ENCODE measurements at places on chromosomes 11 and 22.

DNA sequence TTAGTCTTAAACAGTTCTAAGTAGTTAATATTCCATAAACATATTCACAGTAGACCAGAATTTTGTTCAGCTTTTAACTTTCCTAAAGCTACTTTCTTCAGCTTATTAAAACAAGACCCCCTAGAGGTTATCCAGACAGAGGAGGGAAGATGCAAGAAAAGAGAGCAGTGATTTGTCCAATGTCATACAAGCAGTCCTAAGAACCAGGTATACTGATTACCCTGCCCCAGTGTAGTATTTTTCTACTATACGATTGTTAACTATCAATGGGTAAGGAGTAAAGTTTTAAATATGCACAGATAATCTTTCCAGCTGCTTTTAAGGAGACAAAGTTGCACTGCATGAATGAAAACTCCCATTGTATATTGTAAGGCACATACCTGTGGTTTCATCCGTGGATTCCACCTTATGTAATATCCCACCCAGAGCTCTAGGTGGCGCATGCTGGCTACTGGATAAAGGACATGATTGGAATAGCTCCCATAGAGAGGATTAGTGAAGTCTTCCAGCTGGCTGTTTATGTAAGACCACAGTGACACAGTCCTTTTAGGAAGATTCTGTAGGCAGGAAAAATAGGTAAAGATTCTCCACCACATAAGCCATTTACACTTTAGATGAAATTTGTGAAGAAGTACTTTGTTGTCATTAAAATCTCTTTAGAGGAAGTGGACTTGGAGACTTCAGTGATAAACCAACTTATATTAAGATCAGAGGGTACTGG, 45.6 kb downstream of the CEP57 start:
- DNase-seq, result peak; percentile 78

- no peak for DNase-seq
These were observed 100.3 kb upstream of the PITPNB start for GRCh38 chr22:28019360-28019759.

DNA sequence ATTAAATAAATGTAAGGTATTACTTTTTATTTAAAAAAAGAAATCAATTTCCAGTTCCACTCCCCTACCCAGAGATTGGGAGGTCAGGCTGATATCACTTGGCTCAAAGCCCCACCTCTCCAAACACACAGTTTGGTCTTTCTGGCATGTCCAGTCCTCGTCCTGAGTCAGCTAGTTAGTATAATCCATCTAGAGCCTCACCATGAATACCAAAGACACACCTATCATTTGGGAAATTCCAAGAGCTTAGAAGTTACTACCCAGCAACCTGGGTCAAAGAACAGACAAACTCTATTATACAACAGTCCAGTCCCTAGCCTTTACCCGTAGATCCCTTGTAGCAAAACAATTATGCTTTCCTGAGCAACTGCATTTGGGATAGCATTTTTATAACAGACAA, 9.4 kb downstream of the TREH start:
- no peak for DNase-seq

DNA sequence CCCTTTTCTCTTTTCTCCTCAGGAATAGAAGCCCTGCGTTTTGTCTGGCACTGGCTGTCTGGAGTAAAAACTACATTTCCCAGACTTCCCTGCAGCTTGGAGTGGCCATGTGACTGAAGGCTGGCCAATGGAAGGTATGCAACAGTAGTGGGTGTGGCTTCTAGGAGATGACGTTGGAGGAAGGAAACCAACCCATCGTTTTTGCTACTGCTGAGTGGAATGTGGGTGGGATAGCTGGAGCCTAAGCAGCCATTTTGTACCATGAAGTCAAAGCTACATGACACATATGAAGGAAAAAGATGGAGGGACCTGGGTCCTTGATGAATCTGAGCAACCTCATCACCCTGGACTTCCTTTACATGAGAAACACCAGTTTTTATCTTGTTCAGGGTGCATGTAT, 19.6 kb downstream of the FGF3 start:
- peak; percentile 52 for DNase-seq

DNA sequence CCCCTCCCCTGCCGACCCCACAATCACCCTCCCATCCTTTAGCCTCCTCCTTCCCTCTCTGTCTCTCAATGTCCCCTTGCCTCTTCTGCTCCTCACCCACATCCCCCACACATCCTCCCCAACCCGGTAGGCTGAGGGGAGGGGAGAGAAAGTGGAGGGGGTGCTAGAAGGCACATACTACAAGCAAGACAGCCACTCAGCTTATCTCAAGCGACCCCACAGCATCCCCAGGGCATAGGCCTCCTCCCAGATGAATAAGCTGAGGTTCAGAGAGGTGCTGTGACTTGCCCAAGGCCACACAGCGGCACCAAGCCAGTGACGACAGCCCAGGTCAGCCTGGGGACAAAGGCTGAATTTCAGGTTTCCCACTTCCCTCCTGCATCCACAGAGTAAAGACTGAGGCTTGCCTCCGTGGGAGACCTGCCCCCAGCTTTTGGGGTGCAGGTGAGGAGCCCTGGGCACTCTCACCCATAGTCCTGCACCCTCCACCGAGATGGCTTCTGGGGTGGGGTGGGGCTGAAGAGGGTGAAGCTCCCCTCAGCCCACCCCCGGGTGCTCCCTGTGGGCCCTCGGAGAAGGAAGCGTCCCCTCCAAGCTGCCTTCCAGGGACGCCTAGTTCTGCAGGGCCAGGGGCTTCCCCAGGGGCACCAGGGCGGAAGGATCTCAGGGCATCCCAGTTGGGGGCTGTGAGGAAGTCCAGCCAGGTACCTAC, 511 bp downstream of the RAC2 start:
- no peak for DNase-seq

- DNase-seq, result no peak
These were observed 26.9 kb downstream of the MACROD1 start for GRCh38 chr11:64139049-64139448.

GRCh38 chr22:22720201-22720723, 75.8 kb downstream of the GGTLC2 start:
- no peak for DNase-seq

DNA sequence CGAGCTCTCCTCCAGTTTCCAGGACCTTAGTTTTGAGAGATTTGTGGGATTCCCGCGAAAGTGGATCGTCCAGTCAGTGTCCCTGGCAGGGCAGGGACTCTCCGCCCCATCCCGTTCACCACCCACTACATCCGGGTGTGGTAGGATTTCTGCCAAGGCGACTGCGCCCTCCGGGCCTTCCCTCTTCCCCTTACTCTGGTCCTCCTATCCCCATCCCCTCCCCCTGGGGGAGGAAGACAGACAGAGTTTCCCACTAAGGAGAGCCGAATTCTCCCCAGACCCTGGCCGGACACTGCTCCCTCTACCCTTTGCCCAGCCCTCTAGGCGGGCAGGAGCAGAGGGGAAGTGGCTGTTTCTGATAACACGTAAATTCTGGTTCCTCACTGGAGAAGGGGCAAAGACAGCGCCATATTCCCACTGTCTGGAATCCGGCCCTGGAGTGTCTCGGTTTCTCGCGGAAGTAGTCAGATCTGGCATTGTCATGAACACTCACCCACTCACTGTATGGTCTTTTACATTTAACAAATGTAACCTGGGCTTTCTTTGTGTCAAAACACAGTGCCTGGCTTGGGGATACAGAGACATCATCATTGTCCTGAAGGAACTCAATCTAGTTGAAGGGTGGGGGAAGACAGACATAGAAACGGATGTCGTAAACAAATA, 1.1 kb upstream of the NECTIN1 start:
- DNase-seq, result peak; percentile 67

- no peak for DNase-seq
These were observed 8.0 kb upstream of the RAB38 start for GRCh38 chr11:88183233-88183632.

- DNase-seq, result no peak
These were observed 111.9 kb downstream of the MED15 start for GRCh38 chr22:20619045-20619892.

DNA sequence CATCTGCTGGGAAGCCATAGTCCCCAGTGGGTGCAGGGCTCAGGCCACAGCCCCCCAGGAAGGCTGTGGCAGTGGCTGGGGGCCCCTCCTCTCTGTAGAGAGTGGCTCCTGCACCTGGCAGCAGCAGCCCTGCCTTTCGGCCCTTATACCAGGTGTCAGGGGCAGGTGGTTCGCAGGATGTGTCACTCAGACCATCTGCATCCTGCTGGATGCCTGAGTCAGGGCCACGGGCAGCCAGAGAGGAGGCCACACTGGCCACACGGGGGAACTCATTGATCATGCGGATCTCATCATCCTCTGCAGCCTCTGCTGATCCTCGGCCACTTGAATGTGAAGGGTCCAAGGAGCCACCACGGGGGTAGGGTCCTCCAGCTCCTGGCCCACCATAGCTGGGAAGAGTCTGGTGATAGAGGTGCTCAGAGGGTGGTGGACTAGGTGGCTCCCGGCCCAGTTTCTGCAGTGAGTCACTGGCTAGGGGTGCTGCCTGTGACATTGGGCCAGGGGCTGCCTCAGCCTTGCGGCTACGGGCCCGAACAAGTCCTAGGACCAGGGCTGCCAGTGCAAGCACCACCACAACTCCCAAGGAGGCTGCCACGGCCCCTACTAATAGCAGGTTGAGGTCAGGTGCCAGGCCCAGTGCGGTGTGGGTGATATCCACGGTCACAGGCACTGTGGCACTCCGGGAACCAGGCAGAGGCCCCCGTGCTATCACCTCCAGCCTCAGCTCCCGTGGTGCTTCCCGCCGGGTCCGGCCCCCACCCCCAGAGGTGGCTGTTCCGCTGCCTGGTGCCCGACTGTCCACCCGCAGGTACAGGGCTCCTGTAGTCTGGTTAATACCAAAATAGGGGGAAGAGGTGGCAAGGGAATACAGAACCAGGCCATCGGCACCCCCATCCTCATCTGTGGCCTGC, 3.3 kb upstream of the TPP1 start:
- no peak for DNase-seq

DNA sequence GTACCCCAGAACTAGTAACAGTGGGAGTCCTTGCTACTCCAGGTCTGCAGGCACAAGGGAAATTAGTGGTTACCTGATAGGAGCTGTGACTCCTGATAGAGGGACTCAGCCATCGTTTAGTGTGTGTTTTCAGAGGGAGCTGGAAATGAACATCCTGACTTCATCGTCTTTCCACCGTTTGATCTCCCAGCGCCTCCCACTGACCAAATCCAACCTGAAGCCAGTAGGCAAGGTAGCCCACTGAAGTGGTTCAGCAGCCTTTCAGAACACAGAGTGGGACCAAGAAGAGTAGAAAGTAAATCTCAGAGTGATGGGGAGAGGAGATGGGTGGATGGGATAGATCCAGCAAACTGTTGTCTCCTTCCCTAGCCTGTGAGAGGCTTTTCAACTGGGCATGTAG, 385.9 kb downstream of the INSC start:
- DNase-seq, result no peak

DNA sequence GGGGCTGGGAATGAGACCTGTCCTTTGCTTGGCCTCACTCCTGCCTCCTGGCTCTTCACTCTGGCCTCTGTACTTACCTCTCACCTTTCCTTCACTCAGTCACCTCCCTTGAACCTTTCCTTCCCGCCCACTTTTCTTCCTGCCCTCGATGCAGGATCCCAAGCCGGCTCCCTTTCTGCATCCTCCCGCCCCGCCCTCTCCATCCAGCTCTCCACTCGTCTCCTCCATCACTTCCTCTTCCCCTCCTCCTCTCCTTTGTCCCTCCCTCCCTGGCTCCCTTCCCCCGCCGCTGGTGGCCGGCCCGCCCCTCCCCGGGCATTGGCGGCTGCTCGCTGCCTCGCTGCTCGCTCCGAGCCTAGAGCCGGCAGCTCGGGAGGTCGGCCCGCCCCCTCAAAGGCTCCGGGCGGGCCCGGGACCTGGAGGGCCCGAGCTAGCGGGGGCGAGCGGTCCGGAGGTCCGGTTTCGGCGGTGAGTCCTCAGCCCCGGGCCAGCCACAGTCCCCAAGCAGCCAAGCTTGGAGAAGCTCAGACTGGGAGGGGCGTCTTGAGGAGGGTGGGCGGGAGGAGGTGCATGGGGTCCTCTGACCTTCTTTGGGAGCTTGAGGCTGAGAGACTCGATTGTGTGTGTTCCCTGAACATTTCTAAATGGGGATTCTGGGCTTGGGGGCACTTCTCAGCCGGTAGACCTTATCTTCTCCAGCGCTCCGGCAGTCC, 13.8 kb downstream of the PHLDB1 start:
- DNase-seq, result peak; percentile 82

GRCh38 chr11:116776522-116776984, 3.8 kb upstream of the BUD13 start:
- DNase-seq, result no peak

DNA sequence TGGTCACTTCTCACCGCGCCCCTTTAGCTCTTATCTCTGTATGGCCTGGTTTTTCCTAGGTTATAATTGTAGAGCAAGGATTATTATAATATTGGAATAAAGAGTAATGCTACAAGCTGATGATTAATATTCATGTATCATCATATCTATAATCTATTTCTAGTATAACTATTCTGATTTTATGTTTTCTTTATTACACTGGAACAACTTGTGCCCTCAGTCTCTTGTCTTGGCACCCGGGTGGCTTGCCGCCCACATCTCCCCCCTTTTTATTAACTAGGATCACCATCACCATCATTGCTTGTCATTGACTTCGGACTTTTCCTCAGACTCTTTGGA, 11.0 kb downstream of the OR52K1 start:
- DNase-seq, result no peak
